ENCODE measurements at places on chromosomes 6 and 20.
A peak's percentile ranks its signal among the peaks of the same experiment; 100 is the strongest.

DNA sequence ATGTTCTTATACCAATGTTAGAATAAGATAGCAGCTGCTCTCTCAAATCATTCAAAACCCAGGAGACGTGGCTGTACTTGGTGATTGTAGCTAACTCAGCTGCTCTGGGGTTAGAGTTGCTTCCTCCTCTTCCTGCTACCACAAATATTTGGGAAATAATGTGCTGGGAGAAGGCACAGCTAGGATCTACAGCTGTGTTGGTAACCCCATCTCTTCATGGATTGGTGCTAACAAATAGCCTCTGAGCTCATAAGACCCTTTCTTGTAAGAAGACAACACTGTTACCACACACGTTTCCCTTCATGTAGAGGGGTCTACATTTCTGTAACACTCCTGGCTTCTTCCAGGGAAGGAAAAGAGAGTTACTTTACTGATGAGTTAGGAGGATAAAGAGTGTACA lies 911.0 kb upstream of the CITED2 start:
- no peak for DNase-seq

- DNase-seq, result no peak
These were observed 4.2 kb downstream of the SYNDIG1 start for GRCh38 chr20:24473435-24474223.

- DNase-seq, result no peak
These were observed 51.5 kb downstream of the COL19A1 start for GRCh38 chr6:69917834-69918233.

DNA sequence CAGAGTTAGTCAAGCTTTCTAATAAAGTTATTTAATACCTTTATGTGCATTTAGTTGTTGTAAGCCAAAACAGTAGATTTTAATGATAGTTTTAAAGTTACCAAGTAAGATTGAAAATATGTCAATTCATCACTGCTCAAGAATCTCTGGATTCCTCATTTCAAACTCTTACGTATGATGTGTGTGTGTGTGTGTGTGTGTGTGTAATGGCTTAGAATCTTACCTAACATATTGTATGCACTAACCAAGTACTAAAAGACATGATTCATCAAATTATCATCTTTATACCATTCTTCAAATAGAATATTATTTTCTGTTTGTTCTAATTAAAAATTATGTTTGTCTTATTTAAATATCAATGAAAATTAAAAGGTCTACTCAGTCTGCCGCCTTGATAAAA lies 41.5 kb upstream of the ZNF337 start:
- DNase-seq, result no peak

DNA sequence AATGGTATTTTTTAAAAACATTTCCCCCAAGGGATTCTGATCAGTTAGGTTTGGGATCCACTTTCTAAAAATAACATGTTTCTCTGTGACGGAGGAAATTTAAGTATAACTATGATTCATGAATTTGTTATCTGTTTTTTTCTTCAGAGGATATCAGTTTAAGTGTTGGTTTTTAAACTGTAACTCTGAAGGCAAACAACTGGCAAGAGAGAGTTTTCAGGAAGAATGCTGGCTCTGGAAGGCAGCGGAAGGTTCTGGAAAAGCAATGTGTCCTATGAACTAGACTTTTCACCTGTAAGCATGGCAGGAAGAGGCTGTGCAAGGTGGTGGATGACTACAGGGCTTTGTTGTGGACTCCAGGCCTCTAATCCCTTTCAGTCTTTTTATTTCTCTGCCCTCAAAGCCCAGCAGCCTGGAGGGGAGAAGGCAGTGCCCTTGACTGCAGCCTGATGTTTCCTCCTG lies 153.1 kb downstream of the GMPR start:
- no peak for DNase-seq

DNA sequence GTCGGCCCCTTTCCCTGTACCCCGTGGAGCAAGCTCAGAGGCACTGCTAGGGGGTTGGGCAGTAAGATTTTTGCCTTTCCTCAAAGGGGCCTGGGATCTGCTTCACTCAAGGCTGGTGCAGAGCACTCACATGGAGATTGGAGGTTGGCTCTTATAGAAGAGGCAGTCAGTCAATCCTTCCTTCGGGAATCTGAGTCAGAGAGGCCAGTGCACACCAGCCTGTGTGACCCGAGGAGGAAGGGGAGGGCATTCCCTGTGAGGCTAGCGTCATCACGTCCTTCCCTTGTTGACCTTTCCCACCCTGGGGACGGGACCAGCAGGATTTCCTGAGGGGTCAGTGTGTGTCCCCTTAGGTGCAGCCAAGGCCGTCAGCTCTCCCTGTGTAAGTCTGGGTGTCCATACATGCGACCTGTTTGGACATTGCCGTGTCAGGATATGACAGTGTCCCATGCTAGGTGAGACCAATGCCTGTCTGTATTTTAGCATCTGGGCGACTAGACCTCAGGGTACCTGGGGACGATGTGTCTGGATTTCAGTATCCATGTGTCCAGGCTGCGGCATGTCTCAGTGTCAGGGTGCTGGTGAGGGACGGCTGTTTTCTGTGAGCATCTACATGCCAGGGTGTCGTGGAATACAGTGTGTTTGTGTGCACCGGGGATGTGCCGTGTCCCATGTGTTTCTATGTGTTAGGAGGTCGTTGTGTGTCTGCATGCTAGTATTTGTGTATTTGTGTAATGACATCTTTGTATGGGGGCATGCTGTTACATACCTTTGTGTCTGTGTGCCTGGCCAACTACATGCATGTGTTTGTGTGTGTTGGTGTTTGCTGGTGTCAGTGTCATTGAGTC lies 2.8 kb upstream of the ZNF512B start:
- no peak for DNase-seq

- peak; percentile 53 for DNase-seq
These were observed 55.7 kb upstream of the SLC23A2 start for GRCh38 chr20:5056801-5057599.

DNA sequence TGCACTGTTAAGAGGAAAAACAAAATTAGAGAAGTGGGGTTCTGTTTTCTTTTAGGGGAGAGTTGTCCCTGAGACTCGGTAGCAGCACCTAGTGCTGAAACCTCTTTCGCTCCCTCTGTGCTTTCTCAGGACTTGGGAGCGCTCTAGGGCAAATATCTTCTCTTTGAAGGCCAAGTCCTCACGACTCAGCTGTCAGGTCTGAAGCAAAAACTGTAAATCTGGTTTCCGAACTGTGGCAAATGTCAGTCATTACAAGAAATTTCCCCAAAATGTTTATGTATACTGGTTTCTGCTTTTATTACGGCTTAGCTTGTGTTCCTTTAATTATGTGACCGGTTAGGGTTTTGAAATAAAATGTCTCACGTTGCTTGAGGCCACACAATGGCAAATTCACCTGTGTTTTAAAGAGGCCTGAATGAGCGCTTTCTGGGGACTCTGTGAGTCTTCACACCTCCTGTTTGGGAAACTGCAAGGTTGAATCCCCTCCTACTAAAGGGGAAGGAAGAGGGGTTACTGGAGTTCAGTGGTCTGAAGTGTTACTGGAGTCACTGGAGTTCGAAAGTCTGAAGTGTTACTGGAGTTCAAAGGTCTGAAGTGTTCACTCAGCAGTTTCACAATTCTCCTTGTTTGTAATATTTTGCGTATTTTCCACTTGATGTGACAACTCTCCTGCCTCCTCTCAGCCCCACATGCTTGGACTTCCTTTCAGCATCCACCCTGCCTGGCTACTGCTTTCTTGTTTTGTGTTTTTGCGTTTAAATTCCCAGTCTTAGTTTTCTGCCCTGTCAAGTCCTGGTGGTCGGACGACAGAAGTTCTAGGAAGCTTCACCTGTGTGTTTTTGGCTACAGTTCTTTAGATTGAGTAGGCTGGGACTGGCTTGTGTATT lies 1.6 kb downstream of the SMPDL3A start:
- DNase-seq, result no peak

DNA sequence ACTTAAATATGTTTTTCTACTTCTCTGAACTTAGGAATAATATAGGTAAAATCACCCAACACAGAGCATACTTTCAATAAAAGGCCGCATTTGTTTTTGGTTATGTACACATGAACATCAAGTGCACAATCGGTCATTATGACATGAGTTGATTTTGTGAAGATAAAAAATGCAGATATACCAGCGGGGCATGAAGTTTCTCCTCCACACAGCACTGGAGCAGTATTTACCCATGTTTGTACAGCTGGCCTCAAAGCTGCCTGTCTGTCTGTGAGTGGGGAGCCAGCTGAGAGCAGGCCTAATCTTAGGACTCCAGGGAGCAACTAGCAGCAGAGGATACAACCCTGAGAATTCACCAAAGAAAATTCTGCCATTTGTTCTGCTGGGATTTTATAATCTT lies 206.5 kb downstream of the TPBG start:
- no peak for DNase-seq

All from stimulated activated CD8-positive, alpha-beta memory T cell treated with anti-CD3 and anti-CD28 coated beads, Interleukin-2, amount 100 ng/mL, for 1 hour (primary cell).